ENCODE measurements at places on chromosomes 11 and 22.
A peak's percentile ranks its signal among the peaks of the same experiment; 100 is the strongest.

- peak; percentile 94 for DNase-seq
Observed at GRCh38 chr11:65422633-65423515, at the start of gene NEAT1. Gene NEAT1 (plus strand): TSS chr11:65422798.

- no peak for DNase-seq
Observed at GRCh38 chr11:113192121-113192925, 122.1 kb upstream of the TTC12 start.

GRCh38 chr11:130478204-130478701, 29.8 kb downstream of the ADAMTS15 start:
- no peak for DNase-seq

DNA sequence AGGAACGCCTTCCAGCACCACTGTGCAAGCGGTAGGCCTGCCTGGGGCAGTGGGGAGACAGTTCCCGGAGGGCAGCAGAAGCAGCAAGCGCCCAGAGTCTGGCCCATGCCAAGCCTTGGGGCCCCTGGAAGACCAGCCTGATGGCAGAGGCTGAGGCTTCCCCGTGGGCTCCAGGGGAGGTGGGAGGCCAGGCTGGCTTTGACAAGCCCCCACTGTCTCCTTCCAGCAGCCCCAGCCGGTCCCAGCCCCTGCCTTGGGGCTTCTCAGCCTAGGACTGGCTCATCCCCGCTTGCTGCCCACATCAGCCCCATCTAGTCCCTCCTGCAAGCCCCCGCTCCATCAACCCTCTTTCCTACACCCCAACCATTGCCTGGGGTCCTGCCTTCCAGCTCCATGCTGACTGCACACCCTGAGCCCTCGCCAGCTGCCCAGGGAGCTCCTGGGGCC, 46.7 kb downstream of the IGF2 start:
- DNase-seq, result no peak

DNA sequence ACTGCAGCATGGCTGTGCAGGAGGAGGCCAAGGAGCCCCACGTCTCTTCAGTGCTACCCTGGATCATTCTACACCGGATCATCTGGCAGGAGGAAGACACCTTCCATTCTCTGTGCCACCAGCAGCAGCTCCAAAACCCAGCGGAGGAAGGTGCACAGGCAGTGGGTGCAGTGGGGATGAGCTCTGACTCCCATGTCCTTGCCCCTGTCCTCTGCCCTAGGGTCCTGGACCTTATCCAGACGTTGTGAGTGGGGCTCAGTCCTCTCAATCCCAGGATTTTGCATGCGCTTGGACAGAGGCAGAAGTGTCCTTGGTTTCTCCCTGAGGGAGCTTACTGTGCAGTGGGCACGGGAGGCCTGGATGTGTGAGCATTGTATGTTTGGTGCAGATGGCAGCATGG, 61.3 kb downstream of the CABIN1 start:
- DNase-seq, result no peak

GRCh38 chr22:20588843-20589581, 81.6 kb downstream of the MED15 start:
- DNase-seq, result no peak

DNA sequence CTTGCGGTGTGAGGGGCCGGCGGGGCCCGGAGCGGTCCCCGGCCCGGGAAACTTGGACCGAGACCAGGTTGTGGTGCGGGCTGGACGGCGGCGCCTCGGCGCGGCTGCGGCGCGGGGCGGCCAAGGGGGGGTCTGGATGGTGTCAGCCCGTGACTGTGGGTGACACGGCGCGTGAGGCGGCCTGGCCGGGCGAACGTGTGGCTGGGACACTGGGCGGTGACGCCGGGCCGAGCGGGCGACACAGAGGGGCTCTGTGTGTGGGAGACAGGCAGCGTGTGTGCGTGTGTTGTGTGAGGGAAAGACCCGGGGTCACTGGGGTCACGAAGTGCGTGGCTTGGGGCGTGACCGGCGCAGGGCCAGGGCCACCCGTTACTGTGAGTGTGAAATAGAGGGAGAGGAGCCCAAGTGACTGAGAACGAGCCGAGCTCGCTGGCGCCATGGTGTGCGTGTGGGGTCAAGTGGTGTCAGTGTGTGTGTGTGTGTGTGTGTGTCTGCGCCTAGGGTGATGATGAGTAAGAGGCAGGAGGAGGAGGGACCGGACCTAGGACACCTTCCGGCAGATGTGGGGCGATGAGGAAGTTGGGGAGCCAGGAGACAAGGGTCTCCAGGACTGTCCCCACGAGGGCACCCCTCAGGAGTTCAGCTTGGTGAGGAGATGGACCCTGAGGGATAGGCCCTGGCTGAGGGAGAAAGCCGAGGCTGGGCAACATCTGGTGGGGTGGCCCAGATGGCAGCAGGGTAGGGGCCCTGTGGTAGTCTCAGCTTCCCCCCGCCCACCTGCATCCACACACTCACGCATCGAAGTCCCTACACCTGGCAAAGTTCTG, 817 bp downstream of the RELT start:
- peak; percentile 85 for DNase-seq

Data from inflammatory macrophage treated with lipopolysaccharide for 4 hours (primary cell).